ENCODE measurements at places on chromosomes 16 and 17. TPM values are rescaled to one million over a fixed set of nuclear protein-coding genes. Genes with fewer than 3 reads are reported as not detected.

The ZSCAN10 gene
- total RNA-seq: not detected

The SALL1 gene
- 0.16 TPM for total RNA-seq

The RASD1 gene
- not detected for total RNA-seq

The VPS9D1 gene
- total RNA-seq: 11.3 TPM

The B4GALNT2 gene
- total RNA-seq: not detected

The DNAAF8 gene
- not detected for total RNA-seq

The NACA2 gene
- total RNA-seq: not detected

The MAPK7 gene
- total RNA-seq: 18.0 TPM

The ARHGDIA gene
- 149 TPM for total RNA-seq

The PARD6A gene
- not detected for total RNA-seq

The NPIPA8 gene
- not detected for total RNA-seq

The DOC2A gene
- not detected for total RNA-seq

The ATP2A1 gene
- 0.18 TPM for total RNA-seq

The CTRB1 gene
- total RNA-seq: not detected

The CCL7 gene
- total RNA-seq: not detected

The TOP2A gene
- 25.3 TPM for total RNA-seq

The LRRC37A gene
- 2.3 TPM for total RNA-seq

The HCRT gene
- not detected for total RNA-seq

The IL21R gene
- 0.54 TPM for total RNA-seq

The NPIPB9 gene
- 5.0 TPM for total RNA-seq

The NPIPA3 gene
- total RNA-seq: 0.54 TPM

The HOXB9 gene
- not detected for total RNA-seq

The PPP1R27 gene
- not detected for total RNA-seq

The SLC13A2 gene
- not detected for total RNA-seq

The TNS4 gene
- total RNA-seq: not detected

The GDPD3 gene
- total RNA-seq: 1.5 TPM

The TBC1D26 gene
- not detected for total RNA-seq

The HOXB2 gene
- total RNA-seq: 9.0 TPM

The AMZ2 gene
- total RNA-seq: 170 TPM

The EVPLL gene
- not detected for total RNA-seq
